A549 (cell line): ENCODE measurements at places on chromosomes 12 and 14. TPM values are rescaled to one million over a fixed set of nuclear protein-coding genes. Genes with fewer than 3 reads are reported as not detected.

Gene TAS2R42
- not detected in 3 replicates for polyA plus RNA-seq

Gene PLEKHD1
- 0.03 to 0.05 TPM (median 0.04 TPM) in 3 replicates for polyA plus RNA-seq

Gene KRT82
- not detected in 3 replicates for polyA plus RNA-seq

Gene SLC22A17
- 6.3 to 9.6 TPM (median 8.4 TPM) in 3 replicates for polyA plus RNA-seq

Gene RBP5
- polyA plus RNA-seq = 0.09 to 0.44 TPM (median 0.25 TPM) in 3 replicates

Gene GPR84
- polyA plus RNA-seq = 0.04 TPM in 1 of 3 replicates, not detected in the others

- DNase-seq = no peak
Observed at GRCh38 chr14:106507354-106507753, 981.0 kb downstream of the TMEM121 start.

DNA sequence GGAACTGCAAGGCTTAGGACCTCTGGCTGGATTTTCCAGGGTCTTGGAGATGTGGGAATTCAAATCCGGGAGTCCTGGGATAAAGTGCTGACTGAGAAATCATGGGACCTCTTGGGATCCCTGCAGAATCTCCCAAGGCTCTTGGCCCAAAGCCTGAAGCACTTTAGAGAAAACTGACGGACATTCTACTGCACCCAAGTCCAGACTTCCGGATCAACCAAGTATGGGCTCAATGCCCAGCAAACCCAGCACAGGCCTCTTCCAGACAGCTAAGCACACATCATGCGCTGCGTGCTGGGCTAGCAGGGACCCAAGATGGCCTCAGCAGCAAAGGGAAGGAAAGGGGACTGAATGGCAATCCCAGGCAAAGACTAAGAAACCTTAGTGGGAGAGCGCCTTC is 85.0 kb downstream of the ACTN1 start:
- no peak for DNase-seq

DNA sequence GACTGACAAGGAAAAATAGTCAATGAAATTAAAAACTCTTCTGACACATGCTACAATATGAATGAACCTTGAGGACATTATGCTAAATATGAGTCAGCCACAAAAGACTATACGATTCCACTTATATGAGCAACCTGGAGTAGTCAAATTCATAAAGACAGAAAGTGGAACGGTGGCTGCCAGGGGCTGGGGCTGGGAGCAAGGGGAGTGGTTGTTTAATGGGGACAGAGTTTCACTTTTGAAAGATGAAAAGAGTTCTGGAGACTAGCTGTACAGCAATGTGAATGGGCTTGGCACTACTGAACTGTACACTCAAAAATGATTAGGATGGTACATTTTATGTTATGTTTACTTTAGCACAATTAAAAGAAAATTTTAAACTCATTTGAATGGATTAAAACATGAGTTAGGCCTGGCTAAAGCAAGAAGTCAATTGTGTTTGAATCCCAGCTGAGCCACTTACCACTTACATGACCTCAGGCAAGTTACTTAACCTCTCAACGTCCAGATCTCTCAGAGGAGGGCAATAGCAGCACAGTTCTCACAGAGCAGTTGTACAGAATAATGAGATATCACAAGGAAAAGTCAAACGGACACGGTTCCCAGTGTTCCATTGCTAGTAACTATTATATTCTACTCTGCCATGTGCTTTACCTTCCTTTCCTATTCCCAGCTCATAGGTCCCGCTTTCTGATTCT is 102.5 kb downstream of the SPTSSA start:
- DNase-seq = no peak

GRCh38 chr12:112126000-112126438 is 659 bp downstream of the TRAFD1 start:
- DNase-seq = no peak

- DNase-seq = peak; percentile 31
Observed at GRCh38 chr12:92574911-92575570, 127.7 kb upstream of the PLEKHG7 start.

- DNase-seq = no peak
Observed at GRCh38 chr14:96181186-96182056, 23.2 kb upstream of the BDKRB2 start.

GRCh38 chr12:13536219-13536910 is 339.8 kb downstream of the EMP1 start:
- no peak for DNase-seq

DNA sequence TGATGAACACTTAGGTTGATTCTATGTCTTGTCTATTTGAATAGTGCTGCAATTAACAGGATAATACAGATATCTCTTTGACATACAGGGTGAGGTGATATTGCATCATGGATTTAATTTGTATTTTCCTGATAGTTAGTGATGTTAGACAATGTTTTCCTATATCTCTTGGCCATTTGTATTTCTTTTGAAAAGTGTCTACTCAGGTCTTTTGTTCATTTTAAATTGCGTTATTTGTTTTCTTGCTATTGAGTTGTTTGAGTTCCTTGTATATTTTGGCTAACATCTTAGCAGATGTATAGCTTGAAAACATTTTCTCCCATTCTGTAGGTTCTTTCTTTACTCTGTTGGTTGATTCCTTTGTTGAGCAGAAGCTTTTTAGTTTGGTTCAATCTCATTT is 460.6 kb downstream of the CCDC91 start:
- no peak for DNase-seq

GRCh38 chr12:132171968-132172521 is 27.8 kb downstream of the NOC4L start:
- no peak for DNase-seq

GRCh38 chr12:92462049-92462448 is 240.7 kb upstream of the PLEKHG7 start:
- DNase-seq = no peak

- no peak for DNase-seq
Observed at GRCh38 chr14:92925446-92925845, 2.5 kb downstream of the CHGA start.

DNA sequence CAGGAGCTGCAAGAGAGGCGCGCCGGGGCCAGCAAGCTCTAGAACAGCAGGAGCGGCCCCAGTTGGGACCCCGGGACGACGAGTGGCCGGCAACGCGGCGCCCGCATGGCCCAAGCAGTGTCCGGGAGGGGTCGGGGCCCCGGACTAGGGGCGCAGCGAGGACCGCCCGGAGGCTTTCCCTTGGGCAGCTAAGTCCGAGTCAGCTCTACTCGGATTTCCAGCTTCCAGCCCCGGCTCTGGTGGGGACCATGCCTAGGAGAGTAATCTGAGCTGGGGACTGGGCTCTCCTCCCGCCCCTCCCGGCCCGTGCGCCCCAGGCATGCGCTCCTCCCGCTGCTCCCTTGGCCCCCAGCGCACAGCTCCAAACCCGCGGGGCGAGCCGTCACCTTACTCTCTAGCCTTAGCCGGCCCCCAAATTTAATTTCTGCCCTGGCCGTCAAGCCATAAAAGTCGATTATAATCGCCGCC is 41.6 kb upstream of the CAPRIN2 start:
- peak; percentile 60 for DNase-seq

DNA sequence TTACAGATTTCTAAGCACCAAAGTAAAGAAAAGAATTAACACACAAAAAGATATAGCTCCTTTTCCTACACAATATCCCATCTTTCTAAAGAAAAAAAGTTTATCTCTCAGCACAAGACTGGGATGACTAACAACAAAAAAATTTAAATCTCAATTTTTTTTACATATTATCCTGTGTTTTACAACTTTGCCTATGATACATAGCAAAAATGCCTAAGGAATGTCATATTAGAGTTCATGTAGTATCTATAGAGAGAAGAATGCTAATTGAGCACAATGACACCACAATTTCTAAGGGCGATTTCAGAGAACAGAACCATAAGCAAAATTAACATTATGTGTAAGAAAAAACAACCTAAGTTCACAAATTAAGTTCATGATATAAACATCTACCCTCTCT is 16.3 kb downstream of the C2CD5 start:
- no peak for DNase-seq
